ENCODE measurements at places on chromosomes 6 and 20.

DNA sequence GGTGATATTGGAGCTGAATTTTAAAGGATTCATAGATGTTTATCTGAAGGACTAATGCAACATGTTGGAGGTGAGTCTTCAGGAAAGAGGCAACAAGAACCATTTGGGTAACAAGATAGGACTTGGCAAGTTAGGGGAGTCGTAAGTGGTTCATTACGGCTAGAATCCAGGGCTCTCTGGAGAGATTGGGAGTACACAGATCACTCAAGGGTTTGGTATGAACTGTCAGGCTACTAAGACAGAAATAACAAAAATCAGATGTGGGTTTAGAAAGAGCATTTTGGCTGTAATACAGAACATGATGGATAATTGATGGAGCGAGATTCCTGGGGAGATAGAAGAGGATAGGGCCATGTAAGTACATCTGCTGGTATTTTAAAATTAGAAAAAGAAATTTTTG, 86.3 kb upstream of the ESR1 start:
- DNase-seq, result no peak

DNA sequence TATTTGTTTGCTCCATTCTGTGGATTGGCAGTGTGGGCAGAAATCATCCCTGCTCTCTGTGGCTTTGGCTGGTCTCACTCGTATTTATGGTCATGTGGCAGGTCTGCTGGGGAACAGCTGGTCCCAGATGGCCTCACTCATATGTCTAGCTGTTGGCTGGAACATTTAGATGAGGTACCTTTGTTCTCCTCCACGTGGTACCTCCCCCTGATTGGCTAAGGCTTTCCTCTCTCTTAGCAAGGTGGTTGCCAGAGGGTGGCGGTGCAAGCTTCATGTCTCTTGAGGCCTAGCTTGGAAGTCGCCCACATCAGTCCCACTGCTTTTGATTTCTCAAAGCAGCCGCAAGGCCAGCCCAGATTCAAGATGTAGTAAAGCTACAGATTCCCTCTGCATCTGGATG, 348.5 kb upstream of the BTBD3 start:
- no peak for DNase-seq

- peak; percentile 16 for DNase-seq
Observed at GRCh38 chr6:38391626-38392579, 247.8 kb downstream of the BTBD9 start.

DNA sequence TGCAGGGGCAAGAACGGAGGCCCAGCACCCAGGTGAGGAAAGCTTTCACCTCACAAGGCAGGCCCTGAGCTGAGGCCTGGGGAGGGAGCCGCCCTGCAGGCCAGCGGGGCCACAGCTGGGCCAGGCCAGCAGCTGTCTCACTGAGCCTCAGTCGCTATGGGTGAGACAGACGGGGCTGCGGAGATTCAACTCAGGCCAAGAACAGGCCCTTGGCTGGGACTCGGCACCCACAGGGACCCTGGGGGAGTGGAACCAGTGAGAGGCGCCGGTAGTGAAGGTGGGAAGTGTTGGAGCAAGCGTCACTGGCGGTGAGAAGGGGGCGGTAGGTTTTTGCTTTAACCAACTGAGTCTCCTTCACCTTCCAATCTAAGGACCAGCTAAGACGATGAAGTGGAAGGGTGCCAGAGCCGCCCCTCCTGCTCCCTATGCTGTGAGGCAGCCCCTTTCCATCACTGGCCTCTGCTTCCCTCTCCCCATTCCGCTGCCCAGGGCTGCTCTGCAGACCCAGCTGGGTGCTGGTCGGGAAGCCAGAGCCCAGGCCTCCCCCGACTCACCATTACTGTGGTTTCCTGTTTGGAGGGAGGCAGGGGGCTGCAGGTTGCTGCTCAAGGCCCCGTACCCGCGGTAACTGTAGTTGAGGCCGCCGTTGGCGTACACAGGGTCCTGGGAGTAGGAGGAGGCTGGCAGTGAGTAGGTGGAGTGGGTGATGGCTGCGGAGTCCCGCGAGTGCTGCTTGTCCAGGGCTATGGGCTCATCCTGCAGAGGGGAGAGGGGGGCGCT, 93.7 kb downstream of the ASXL1 start:
- no peak for DNase-seq

DNA sequence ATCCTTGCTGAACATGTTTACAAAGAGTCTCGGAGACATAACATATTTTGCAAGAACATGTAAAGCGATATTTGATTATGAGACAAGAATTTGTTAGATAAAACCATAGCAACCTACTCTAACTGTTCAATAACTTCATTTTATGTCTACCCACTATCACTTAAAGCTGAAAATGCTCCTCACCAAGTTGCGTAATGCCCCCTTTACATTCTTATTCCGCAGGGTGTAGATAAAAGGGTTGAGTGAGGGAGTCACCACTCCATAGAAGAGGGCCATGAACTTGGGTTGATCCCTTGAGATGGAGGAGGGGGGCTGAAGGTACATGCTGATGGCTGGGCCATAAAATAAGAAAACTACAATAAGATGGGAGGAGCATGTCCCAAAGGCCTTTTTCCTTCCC, 29.9 kb downstream of the OR2J3 start:
- DNase-seq, result no peak

- DNase-seq, result no peak
Observed at GRCh38 chr6:20582586-20583443, 48.6 kb downstream of the CDKAL1 start.

- no peak for DNase-seq
Observed at GRCh38 chr6:106520711-106521401, 108.4 kb downstream of the RTN4IP1 start.

DNA sequence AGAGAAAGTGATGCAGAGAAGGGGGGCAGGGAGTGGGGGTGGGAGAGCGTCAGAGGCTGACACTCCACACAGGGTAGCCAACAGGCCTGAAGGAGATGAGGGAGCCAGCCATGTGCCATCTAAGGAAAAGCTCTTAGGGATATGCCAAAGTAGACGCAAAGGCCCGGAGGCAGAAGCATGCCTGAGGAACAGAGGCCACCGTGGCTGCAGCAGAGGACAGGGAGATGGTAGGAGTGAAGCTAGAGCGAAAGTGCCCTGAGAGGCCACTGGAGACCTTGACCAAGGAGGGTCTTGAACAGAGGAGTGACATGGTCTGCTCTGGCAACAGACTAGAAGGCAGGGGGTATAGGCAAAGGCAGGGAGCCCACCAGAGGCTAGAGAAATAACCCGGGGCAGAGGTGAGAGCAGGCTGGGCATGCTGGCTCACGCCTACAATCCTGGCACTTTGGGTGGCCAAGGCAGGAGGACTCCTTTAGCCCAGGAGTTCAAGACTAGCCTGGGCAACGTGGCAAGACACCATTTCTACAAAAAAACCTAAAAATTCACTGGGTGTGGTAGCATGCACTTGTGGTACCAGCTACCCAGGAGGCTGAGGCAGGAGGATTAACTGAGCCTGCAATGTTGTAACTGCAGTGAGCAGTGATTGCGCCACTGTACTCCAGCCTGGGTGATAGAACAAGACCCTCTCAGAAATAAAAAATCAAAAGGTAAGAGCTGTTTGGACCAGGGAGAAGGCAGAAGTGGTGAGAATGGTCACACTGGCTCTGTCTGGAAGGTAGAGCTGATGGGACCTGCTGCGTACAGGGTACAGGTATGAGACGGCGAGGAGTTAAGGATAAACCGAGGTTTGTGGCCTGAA, 6.3 kb downstream of the RRBP1 start:
- no peak for DNase-seq

DNA sequence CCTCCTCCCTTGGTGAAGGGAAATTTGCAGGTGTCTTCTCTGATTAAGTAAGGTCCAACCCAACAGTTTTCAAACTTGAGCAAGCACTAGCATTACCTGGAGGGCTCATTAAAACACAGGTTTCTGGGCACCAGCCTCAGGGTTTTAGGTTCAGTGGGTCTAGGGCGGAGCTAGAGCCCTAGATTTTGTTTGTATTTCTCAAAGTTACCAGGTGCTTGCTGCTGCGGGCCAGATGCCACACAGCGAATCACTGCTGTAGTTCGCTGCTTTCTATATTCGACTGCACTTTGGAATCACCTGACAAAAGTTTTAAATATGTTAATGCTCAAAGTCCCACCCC, 869 bp downstream of the COL21A1 start:
- no peak for DNase-seq

DNA sequence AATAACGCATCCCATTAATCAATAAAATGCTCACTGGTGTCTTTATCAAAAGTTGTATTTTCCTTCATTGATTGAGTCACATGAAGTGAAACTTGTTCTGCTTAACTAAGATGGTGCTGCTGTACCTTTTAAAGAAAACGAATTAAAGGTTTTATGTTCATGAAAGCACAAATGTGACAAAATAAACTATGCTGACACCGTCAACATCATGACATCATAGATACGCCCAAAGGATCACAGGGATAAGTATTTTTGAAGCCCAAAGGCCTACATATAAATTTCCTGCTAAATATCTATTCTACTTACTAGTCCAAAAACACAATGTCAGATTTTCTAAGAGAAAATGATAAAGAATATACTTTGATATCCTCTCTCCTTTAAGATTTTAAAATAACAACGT, 94.4 kb downstream of the FAM217A start:
- DNase-seq, result no peak

DNA sequence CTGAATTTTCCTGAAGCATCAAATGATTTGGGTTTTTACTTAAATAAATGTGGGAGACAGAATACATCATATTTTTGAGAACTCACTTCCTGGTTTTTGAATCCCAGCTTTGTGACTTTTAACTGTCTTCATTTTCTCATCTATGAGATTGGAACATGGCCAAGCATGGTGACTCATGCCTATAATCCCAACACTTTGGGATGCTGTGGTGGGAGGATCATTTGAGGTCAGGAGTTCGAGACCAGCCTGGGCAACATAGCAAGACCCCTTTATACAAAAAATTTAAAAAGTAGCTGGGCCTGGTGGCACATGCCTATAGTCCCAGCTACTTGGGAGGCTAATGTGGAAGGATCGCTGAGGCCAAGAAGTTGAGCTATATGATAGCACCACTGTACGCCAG, 122.3 kb downstream of the QKI start:
- peak; percentile 38 for DNase-seq

- peak; percentile 78 for DNase-seq
Observed at GRCh38 chr20:63520504-63520933, at the start of gene PPDPF. Gene PPDPF (plus strand): TSS chr20:63520765. CDS start chr20:63521309, 544 bp downstream.

- peak; percentile 46 for DNase-seq
Observed at GRCh38 chr20:14142964-14143627, 147.8 kb downstream of the MACROD2 start.

GRCh38 chr6:147467886-147468285, 40.6 kb upstream of the SAMD5 start:
- DNase-seq, result no peak

- DNase-seq, result peak; percentile 80
Observed at GRCh38 chr20:56636716-56637115, 7.6 kb downstream of the TFAP2C start.

- no peak for DNase-seq
Observed at GRCh38 chr6:148855744-148856143, 108.9 kb downstream of the UST start.

DNA sequence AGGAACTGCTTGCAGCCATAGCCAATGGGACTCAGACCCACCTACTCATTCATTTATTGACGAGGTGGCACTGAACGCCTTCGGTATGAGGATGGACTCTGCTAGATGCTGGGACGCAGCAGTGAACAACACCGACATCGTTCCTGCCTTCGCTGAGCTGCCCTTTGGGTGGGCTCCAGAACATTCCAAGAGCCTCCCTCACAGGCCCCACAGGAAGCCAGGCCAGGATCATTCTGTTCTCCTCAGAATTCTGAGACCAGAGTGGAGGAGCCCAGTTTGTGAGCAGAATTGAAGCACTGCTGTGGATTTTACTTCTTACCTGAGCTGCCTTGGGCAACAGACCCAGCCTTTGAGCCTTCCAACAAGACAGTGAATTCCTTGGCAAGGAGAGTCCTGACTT, 82.1 kb downstream of the KCNB1 start:
- DNase-seq, result peak; percentile 48

DNA sequence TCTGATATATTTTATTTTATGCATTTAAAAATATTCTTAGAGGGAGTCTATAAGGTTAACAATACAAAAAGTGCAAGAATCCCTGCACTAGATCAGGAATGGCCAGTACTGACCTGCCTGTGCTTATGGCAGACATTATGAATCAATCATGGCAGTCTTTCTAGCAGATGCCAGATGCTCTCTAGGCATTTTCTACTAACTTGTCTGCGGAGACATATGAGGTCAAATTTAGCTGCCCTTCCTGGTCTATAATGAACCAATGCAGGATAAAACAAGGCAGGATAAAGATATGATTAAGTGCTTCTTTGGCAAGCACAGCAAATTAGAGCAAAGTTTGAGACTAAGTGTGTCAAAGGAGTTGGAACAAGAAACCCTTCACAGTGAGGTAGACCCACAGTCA, 46.6 kb upstream of the RNF24 start:
- DNase-seq, result no peak

DNA sequence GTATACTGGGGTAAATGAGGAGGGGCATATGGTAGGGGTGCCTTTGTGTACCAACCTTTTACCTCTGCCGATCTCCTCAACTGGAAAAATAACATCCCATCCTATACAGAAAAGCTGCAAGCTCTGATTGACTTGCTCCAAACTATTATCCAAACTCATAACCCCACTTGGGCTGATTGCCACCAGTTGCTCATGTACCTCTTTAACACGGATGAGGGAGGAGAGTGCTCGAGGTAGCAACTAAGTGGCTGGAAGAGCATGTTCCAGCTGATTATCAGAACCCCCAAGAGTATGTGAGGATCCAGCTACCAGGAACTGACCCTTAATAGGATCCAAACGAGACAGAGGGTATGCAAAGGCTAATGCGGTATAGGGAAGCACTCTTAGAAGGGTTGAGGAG, 299.6 kb downstream of the RNGTT start:
- DNase-seq, result no peak

DNA sequence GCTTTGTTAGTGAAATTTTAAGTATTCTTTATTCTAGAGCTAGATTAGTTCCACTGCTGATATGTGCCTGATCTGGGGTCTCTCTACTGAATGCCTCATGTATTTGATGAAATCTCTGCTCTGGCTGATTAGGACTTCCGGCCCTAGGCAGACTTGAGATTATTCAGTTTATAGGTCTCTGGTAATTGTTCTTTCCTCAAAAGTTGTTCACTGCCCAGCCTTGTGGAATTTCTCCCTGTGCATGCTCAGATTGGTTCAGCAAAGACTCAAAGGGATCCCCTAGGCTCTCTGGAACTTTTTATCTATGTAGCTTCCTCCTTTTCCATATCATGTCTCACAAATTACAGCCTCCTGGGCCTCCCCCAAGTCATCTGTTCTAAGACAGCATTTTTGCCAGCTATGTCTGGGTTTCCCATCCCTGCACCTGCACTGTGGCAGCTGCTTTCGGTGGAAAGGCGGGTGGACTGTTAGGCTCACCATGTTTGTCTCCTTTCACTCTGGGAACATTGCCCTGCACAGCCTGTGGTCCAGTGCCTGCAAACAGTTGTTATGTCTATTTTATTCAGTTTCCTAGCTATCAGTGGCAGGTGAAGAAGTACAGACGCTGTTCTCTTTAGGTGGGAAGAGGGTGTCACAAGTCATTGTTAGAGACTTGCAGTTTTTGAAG, 73.7 kb downstream of the RPP40 start:
- no peak for DNase-seq

DNA sequence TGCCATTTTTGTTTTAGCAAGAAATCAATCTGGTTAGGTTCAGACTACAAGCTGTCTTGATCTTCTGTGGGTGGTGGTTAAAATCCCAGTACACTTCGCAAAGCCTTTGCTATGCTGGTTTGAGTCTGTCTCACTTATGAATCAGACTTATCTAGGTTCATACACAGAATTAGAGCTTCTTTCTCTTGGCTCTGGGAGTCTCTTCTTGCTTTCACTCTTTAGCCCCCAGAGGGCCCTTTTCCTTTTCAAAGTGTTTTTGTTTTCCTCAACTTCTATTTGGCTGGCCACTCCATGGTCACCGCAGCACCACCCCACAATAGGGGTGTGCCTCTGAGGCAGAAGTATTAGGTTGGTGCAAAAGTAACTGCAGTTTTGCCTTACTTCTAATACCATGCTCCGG, 21.3 kb downstream of the ECI2 start:
- no peak for DNase-seq

Data from astrocyte of the spinal cord (primary cell).